ENCODE measurements at places on chromosomes 11 and 22.

DNA sequence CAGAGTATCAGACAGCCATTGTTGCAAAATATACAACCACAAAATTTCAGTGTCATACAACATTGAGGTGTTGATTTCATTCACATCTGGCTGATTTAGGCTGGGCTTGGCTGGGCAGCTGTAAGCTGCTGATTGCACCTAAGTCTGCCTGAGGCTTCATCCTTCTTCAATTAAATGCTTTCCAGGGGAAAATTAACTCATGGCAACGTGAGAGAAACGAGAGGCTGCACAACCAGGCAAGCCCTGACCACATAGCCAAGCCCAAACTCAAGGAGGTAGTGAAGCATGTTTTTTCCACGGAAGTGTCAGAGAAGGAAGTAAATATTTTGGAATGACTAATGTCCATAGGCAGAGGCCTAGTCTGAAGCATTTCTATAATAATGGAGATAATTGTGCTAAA, 273.8 kb upstream of the ZC3H12C start:
- DNase-seq: no peak

GRCh38 chr22:31091106-31091975, 10.2 kb downstream of the SMTN start:
- DNase-seq: no peak

- DNase-seq: no peak
Measured at GRCh38 chr11:69984457-69985261, 93.5 kb upstream of the ANO1 start.

- no peak for DNase-seq
Measured at GRCh38 chr22:41231369-41231768, 9.4 kb downstream of the CHADL start.

- no peak for DNase-seq
Measured at GRCh38 chr11:101030015-101030414, 99.6 kb downstream of the PGR start.

DNA sequence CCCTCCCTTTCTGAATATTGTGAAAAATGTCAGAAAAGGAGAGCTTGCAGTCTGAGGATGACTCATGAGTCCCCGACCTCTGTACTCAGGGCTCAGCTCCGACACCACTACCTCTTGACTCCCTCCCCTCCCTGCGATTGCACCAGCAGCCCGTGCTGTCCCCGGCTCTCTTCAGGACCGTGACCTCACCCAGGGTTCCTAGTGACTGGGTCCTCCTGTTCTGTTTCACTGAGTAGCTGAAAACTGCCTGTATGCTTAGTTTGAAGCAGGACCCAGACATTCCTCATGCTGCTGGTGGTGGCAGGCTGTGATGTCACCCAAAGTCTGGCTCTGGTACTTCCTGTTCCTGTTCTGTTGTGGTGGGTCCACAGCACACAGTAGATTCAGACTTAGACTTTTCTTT, 11.7 kb downstream of the PHRF1 start:
- DNase-seq: no peak

- DNase-seq: no peak
Measured at GRCh38 chr11:58980159-58980843, 41.0 kb downstream of the GLYATL1 start.

DNA sequence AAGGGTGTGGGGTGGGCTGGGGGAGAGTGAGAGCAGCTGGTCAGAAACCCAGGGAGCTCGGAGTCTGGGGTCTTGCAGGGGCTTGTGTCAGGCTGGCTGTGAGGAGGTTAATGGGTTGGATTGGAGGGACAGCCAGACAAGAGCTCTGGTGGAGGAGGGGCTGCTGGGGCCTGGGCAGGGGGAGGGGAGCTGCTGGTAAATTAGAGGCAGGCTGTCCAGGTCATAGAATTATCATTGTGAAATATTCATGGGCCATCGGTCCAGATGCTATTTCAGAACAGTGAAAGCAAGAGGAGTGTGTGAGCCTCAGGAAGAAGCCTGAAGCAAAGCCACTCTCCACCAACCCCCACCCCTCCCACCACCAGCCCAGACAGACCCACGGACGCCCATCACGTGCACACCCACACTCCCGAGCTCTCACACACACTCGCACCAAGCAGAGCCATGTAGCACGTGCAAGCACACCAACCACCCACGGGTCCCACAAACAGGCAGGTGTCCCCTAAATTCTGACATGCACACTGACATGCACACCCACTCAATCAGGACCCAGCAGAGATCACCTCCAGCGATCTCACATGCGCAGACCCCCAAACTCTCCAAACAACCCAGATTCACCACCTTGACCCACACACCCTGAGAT, 18.8 kb downstream of the RTN4RL2 start:
- DNase-seq: no peak

DNA sequence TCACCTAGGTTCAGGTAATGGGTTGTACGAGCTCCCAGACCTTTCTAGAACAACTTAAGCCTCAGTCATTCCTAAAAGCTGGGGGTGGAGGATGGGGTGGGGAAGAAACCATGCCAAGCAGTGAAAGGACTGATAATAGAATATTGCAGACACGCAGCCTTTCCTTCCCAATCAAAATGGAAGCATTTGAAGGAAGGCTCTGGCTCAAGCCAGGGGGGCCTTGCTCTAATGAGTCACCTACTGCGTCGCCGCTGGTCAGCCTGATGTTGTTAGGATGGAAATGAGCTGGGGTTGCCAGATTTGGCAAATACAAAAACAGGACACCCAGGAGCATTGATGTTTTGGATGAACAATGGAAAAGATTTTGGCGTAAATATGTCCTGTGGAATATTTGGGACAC, 6.2 kb downstream of the SYT12 start:
- DNase-seq: no peak

DNA sequence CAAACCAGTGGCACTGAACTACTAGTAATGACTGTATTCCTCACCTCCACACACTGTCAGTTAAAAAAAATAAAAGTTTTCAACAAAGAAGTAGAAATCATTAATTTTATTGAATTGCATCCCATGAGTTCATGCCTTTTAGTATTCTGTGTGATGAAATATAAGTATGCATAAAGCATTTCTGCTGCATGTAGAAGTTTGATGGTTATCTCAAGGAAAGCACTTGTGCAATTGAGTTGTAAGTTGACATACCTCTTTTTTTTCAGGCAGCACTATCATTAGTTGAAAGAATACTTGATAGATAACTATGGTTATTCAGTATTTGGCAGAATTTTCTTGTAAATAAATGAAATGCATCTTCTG, 104.4 kb downstream of the STIM1 start:
- DNase-seq: no peak

GRCh38 chr11:95045812-95046211, 3.4 kb upstream of the KDM4F start:
- DNase-seq: no peak

GRCh38 chr11:87589082-87589481, 551.3 kb downstream of the TMEM135 start:
- no peak for DNase-seq

DNA sequence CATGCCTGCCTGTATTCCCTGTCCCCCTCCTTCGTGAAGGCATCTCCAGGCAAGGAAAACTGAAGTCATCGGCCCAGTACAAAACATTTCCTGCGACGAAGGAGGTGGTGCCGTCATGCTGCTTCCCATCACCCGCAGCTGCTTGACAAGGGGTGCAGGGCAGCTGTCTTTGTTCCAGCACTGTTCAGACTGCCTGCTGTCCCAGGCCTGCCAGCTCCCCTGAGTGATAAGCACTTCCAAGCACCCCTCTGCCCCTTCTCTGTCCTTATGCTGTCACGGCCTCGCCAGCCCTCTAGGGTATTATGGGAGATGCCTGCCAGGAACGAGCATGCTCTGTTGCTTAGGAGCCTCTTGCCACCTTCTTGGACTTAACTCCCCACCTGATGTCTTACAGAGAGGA, 37.1 kb upstream of the BSX start:
- DNase-seq: no peak

GRCh38 chr22:25130462-25130861, 69.2 kb upstream of the CRYBB3 start:
- DNase-seq: no peak

DNA sequence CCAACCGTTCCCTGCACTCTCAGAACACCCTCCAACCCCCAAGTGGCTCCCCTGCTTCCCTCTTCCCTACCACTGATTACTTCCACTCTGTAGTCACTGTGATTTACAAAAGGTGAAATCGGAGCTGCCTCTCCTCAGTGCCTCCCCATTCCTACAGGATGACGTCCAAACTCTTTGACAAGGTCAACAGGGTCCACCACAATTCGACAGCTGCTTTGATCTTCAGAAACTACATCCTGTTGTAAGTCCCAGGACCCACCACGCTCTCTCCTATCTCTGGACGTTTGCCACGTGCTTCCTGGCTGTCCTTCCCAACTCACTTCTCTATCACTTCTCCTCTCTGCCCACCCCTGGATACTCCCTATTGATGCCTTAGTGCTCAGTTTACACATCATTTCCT, 85.0 kb upstream of the EIF3D start:
- DNase-seq: no peak

DNA sequence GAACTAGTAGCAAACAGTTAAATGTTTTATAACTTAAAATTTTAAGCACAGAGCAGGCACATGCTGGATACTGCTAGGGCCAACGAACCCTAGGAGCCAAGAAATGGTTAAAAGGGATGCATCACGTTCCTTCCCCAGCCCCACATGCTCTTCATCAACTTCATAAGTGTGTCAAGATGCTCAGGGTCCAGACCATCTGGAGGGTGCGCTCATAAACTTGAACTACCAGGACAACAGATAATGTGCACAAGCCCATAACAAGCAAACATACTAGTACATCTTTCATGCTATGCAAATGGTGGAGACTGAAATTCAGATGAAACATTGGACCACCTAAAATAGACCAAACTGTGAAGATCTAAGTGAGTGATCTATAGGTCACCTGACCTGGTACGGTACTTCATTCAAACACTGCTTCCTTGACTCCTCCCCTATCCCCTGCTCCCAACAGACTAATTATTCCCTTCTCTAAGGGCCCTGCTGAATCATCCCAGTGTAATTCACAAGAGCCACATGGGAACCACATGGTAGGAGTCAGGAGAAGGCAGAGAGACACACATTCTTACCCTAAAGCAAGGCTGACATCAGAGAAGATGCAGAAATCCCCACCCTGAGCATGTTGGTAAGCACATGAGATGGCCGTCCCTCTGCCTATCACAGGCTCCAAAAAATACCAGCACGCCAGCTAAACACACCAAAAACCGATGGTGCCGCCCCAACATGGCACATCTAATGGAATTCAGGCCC, 83.9 kb downstream of the ETS1 start:
- no peak for DNase-seq

DNA sequence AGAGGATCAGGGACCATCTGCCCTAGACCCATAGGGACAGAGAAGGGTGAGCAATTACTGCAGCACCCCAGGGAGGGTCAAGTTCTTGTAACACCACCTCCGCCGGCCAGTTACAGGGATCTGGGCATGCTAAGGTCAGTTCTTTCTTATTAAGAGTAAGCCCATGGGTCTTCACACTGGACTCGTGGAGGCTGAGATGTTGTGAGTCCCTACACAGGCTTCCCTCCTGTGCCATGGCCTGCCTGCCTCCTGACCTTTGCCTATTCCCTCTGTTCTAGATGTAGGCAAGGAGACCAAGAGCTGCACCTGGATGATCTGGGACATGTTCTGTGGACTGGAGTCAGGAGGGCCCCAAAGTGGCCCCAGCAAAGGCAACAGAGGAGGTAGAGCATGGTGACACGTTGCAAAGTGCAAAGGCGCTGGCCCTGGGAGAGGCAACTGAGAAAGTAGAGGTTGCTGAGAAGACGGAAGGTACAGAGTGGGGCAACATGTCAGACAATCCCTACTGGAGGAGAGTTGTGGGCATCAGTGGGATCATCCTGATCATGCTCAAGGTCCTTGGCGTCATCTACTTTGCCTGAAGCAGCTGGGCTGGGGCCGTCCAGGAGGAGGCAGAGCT, 16.3 kb upstream of the GNAZ start:
- no peak for DNase-seq

GRCh38 chr11:44629732-44630345, 64.4 kb downstream of the CD82 start:
- DNase-seq: no peak

- DNase-seq: no peak
Measured at GRCh38 chr11:69291459-69292110, 2.4 kb upstream of the MYEOV start.

- DNase-seq: no peak
Measured at GRCh38 chr22:31020334-31020733, 51.3 kb downstream of the TUG1 start.

DNA sequence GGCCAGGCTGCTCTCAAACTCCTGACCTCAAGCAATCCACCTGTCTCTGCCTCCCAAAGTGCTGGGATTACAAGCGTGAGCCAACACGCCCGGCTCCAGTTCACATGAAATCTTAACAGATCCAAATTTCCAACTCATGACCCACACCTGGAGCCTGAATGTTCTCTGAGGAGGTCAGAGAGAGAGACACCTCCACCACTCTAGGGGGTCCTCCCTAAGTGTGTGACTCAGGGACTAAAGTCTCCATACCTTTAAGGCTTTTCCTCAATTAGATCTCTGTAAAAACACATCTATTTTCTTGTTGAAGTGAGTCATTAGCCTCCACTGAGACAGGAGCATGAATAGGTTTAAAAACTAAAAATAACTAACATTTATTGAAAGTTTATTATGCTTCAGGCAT, 376.4 kb downstream of the CADM1 start:
- DNase-seq: no peak

DNA sequence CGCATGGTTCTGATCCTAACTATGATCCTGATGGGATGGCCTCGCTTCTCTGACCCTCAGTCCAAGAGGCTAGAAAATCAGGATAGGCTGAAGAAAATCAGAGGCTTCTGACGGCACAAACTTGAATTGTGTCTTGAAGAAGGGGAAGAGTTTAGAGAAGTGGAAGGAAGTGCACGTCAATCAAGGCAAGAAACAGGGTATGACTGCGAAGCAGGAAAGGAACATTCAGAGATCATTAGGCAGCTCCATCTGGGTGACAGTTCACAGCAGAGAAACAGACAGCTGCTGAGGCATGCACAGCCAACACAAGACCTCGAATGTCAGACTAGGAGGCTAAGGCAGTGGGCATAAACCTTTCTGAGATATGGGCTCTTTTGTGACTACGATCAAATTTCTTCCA, 29.3 kb downstream of the CLPB start:
- no peak for DNase-seq

- no peak for DNase-seq
Measured at GRCh38 chr11:103779054-103779453, 257.4 kb upstream of the DDI1 start.

GRCh38 chr11:131809203-131809918, 438.9 kb downstream of the NTM start:
- no peak for DNase-seq

DNA sequence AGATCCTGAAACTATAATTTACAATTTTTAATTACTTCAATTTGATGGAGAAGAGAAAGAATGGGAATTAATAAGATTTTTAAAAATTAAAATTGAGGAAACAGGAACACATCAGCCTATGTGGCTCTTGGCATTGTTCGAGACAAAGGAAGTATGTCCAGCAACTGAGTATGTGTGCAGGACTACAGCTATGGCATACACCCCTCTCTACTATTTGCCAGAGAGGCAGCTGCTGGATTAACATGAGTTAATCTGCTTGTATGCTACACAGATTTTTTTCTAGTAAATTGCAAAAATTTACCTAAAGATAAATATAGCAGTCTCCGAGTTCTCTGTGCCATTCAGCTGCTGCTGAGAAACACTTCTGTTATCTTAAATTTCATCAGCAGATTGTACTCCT, 70.6 kb downstream of the PHF21A start:
- no peak for DNase-seq

Measured in dorsolateral prefrontal cortex (tissue), 122 donors.